ENCODE measurements at places on chromosomes 2 and 18.

DNA sequence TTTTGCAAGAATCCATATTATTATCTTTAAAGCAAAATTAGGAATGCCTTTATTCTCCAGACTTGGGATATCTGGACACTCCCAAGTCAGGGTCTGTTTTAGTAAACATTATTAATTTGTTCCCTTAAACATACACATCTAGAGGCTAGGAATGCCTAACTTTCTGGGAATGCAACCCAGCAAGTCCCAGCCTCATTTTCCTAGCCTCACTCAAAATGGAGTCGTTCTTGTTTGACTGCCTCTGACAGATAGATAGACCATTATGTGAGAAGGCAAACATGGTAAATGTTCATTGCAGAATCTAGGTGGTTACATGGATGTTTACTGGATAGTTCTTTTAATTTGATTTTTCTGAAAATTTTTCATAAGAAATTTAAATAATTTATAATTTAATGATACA, 270.1 kb upstream of the STON1 start:
- DNase-seq = no peak

- DNase-seq = no peak
Measured at GRCh38 chr2:97935719-97936161, 60.0 kb downstream of the TMEM131 start.

GRCh38 chr2:17749753-17750438, 3.7 kb downstream of the SMC6 start:
- no peak for DNase-seq

DNA sequence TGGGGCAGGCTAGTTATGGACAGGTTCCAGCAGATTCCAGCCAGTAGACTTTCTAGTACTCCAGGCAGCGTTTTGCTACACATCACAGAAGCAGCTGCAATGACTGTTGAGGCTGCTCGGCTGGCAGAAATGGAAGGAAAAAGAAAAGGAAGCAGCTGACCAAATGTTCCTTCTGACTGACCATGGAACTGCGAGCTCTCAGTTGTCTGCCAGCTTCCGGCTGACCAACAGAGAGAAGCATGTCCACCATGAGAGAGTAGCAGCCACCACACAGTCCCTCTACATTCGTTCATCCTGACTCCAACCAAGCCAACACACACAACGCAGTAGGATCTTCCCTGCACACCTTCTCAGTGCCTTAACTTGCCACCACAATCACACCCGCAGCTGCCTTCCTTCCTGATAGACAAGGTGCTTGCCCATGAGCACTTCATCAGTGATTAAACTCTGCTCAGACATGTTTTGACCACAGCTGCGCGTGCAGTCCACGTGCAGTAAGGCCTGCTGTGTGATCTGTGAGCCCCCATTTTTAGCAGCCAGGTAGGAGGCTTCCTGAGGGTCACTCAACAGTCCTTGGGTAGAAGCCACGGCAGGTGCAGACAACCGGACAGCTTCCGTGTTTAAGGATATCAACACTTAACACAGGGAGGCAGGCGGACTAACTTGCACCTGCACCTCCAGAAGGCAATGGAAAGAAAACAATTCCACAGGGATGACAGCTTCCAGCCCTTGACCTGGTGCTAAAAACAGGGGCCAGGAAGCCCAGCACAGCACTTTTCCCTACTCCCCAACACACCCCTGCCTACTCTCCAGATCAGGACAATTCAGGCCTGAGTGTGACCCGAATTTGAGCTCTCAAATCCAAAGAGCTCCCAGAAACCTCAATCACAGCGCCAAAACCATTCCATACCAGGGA, 996 bp downstream of the TGFBRAP1 start:
- no peak for DNase-seq

GRCh38 chr2:120470041-120470965, 124.4 kb downstream of the INHBB start:
- DNase-seq = no peak

DNA sequence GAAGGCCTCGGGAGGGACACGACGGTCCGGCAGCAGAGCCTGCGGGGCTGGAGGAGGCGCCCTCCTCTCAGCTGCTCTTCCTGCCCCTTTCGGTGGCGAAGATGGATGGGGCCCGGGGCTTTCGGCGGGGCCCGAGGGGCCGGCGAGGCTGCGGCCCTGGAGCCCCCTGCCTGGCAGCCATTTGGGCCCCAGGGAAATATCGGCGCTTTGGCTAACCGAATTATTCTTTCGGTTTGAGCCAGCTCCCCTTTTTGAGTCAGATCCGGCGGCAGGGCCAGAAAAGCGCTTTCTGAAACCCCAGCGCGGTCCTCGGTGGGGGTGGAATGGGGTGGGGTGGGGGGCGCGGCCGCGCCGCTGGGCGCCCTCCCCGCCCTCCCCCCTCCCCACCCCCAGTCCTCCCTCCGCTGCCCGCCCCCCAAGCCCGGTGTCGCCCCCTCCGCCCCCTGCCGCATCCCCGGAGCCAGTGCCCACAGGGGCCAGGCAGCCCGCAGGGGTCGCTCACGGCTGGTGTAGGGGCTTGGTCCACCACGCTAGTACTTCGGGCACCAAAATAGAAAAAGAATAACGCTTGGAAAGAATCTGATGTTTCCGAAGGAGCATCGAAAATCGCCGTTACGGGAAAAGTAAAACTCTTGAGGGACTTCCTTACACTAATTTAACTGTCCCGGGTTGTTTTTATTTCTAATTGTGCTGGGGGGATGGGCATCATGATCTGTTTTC, 9.1 kb upstream of the ARID5A start:
- DNase-seq = no peak

GRCh38 chr2:202344178-202344577, 31.9 kb upstream of the BMPR2 start:
- DNase-seq = no peak

GRCh38 chr2:126790987-126791780, 107.5 kb upstream of the TEX51 start:
- DNase-seq = no peak

- DNase-seq = no peak
Measured at GRCh38 chr2:190267302-190267701, 52.3 kb downstream of the HIBCH start.

DNA sequence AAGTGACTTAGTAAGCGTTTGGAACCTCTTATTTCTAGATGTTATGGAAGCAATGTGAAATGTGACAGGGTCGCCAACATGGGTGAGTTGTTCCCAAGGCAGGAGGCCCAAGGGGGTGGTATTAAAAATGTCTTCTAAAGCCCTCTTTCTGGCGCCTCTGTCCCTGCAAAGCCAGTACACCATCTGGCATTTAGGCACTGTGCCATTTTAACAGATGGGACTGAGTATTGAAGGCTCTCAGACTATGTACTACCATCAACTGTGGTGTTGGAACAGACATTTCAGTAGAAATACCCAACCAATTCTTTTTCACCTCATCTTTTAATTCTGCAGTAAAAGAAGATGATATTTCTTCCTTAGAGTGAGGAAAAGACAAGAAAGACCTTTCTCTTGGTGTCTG, 384.5 kb upstream of the MMADHC start:
- DNase-seq = no peak

DNA sequence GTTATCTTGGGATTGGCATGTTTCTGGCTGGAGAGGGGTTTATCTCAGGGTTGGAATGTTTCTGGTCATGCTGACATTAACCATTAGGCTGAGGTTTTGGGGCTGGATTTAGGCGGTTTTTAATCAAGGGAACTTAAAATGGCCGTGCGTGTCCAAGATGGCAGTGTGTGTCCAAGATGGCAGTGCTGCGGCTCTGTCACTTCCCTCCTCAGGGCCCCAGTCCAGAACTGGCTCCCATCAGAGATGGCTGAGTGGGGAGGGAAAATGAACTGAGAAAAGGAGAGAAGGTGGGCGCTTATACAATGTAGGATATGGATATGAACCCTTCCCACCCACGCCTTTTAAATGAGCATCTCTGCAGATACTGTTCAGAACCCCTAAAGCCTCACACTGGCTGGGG, 175.5 kb upstream of the MYT1L start:
- DNase-seq = no peak

GRCh38 chr2:157771234-157771633, 104.9 kb downstream of the ACVR1 start:
- DNase-seq = no peak

DNA sequence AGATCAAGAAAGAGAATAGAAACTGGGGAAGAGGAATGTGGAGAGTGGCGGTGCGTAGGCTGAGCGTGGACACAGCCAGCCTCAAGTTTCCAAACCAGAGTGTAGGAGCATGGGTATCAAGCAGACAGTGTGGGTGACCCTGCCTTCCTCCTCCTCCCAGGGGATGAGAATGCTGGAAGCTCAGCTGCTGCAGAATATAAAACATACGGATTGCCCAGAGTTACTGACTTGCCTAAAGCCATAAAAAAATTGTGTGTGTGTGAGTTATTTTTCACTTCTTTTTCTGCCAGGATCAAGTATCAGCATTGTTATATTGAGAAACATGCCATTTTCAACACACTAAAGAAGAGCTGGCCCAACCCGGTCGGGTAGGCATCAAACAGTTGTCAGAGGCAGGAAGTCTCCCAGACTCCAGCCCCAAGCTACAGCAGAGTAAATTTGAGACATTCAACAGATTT, 333.3 kb upstream of the ACVR2A start:
- no peak for DNase-seq

GRCh38 chr2:38875227-38875575, 533 bp downstream of the DHX57 start:
- DNase-seq = no peak

- DNase-seq = no peak
Measured at GRCh38 chr2:145161656-145162055, 641.7 kb upstream of the ZEB2 start.

- DNase-seq = no peak
Measured at GRCh38 chr2:191315365-191315752, 70.2 kb downstream of the MYO1B start.

- no peak for DNase-seq
Measured at GRCh38 chr2:60423505-60423904, 129.9 kb downstream of the BCL11A start.

- DNase-seq = no peak
Measured at GRCh38 chr18:10076502-10077030, 162.8 kb downstream of the VAPA start.

GRCh38 chr2:118539290-118539689, 308.2 kb downstream of the EN1 start:
- no peak for DNase-seq

- no peak for DNase-seq
Measured at GRCh38 chr2:60023256-60023985, 530.0 kb downstream of the BCL11A start.

DNA sequence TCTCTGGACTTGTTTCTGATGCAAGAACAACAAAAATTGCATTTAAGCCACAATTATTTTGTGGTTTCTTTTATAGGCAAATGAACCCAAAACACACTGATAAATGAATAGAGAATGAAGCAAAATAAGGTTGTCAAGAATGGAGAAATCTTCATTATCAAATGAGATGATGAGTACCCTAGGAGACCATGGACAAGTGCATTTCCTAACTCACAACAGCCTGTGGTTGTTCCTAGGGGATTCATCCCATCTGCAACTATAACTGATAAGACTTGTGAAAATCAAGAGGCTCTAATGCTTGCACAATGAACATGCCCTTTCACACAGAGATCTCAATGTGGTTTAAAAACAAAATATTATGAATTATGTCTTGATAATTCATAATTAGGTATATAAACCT, 159.9 kb downstream of the PDE1A start:
- DNase-seq = no peak

DNA sequence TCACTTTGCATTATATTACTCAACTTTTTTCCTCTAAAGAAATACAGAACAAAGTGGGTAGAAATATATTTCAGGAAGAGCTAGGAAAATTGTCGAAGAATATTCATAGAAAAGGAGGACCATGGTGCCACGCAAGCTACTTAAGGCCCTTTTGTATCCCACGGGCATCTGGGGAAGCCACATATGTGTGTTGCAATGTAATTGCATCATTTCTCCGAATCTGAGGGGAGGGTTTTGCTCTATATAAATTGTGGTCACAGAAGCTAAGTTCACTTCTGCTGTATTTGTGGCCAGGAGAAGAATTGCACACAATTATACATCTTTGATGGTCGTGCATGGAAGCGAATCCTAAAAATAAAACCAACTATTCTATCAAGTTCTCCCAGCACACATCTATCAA, 360.3 kb downstream of the IRS1 start:
- no peak for DNase-seq

DNA sequence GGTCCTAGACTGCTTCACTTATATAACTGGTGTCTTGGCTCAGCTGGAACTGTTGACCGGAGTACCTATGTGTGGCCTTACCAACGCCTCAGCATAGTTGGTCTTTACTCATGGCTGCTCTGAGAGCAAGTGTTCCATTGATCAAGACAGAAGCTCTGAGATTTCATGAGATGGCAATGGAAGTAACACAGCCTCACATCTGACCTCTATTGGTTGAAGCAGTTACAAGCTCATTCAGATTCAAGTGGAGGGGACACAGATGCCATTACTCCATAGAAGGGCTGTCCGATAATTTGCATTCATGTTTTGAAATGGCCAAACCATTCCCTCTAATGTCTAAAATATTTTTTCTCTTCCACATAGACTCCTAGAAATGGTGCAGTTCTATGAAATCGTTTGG, 46.4 kb upstream of the STK39 start:
- DNase-seq = no peak

- DNase-seq = no peak
Measured at GRCh38 chr2:53438100-53438499, 329.5 kb upstream of the CHAC2 start.

- DNase-seq = no peak
Measured at GRCh38 chr2:151654085-151654484, 80.2 kb downstream of the NEB start.

GRCh38 chr2:27390822-27391679, 10.5 kb upstream of the ZNF513 start:
- no peak for DNase-seq

- DNase-seq = no peak
Measured at GRCh38 chr2:238710032-238710735, 137.7 kb upstream of the TWIST2 start.

DNA sequence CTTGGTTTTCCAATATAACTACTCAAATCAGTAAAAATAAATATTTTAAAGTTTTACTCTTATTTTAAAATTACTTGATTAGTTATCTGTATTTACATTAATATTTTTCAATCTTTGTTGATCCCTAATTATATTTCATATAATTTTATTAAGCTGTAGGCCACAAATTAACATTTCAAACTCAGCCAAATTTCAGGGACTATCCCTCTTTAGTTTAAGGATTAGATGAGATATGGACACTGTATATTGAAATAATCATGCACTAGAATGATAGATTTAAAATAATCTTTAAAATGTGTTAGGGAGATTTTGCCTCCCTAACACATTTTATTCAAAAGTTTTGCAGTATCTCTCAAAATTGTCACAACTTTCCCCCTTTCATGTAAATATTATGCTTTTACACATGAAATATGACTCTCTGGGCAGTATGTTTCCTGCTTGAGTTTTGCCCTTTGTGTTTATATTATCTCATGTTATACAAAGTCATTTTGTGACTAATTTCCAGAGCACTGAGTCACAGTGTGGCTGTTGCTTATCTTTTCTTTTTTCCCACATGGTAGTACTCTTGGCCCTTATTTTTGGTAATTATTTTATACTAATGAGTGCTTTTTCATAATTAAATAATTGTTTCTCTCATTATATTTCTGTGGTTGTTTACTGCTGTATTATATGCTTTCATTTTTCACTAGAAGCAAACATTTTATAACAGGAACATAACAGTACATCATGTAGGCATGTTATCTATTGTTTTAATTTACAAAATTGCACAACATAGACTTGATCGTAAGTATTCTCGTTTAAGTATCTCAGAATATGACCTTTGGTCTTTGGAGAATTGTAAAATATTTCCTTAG, 1.2 kb downstream of the TFPI start:
- no peak for DNase-seq
